ENCODE measurements at places on chromosomes 2 and 18.

- no peak for DNase-seq
Measured at GRCh38 chr2:71605781-71606241, 152.4 kb downstream of the DYSF start.

- DNase-seq, result no peak
Measured at GRCh38 chr2:8543060-8543382, 138.8 kb upstream of the ID2 start.

- peak; percentile 18 for DNase-seq
Measured at GRCh38 chr2:39494784-39495251, 57.7 kb upstream of the MAP4K3 start.

GRCh38 chr18:22700920-22701319 is 232.2 kb upstream of the RBBP8 start:
- no peak for DNase-seq

DNA sequence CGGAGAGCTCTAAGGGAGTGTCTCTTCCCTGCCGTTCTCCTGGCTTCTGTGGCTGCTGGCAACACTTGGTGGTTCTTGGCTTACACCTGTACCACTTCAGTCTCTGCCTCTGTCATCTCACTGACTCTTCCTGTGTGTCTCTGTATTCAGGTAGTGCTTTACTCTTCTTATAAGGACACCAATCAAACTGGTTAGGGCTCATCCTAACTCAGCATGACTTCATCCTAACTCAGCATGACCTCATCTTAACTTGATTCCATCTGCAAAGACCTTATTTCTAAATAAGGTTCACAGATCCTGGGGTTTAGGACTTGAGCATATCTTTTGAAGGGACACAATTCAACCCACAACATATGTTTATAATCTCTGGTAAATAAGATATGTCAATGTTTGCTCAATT is 51.6 kb upstream of the DSEL start:
- no peak for DNase-seq

DNA sequence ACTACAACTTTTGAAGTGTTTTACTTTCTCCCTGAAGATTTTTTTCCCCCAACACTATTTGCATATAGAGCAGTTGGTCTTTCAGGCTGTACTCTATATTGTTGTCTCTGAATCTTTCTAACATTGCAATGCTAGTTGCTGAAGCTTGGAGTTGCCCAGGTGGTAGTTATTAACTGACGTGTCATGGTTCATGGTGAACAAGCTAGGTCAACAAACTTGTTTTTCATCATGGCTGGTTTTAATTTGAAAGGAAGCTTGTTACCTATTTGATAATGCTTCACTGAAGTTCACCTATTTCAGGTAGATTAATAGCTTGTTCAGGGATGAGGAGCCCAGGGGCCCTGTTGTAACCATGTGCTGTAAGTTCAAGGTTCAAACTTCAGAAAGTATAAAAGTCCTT is 158.8 kb upstream of the ZEB2 start:
- DNase-seq, result no peak

DNA sequence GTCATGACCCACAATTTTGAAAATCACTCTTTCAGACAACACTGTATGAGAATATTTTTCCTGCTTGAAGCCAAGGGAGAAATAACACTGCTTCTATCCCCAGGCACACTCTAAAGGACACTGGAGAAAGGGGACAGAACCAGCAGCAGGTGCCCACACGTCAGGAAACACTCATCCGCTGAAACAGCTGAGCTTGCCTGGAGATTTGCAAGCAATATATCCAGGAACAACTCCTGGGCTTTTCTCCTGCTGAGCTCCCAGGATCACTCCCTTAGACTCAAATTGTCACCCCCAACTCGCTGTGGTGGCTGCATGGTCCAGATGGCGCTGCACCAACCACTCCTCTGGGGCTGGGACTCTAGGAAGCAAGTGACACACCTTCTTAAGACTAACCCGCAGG is 186.7 kb downstream of the ARL4C start:
- DNase-seq, result no peak

- DNase-seq, result no peak
Measured at GRCh38 chr2:172893111-172893510, 157.5 kb downstream of the RAPGEF4 start.

- DNase-seq, result no peak
Measured at GRCh38 chr18:24734058-24734457, 273.6 kb downstream of the HRH4 start.

DNA sequence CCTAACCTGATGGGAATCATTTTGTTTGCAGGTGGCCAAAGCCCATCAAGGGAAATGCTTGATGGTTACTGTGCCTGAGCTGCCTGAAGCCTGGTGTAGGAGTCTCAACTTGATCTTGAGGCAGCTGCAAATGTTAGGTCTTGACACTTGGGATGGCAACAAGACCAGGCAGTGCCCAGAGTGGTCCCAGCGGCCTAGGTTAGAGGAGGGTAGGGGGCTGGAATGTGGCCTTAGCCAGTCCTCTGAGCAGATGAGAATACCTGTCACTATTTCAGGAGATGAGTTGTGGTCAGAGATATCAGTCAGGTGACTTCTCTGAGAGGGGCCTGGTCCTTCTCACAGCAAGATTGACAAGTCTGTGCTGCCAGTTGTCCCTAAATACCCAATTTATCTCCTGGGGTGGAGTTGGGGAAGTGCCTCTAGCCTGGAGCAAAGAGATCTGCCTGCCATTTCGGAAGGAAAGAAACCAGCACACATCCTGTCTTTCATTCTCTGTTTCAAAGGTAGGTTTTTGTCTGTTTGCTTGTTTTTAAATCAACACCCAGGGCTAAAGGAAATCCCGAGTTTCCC is 13.4 kb downstream of the SPTBN1 start:
- no peak for DNase-seq

- DNase-seq, result no peak
Measured at GRCh38 chr2:201408931-201409330, 42.3 kb downstream of the TRAK2 start.

- DNase-seq, result no peak
Measured at GRCh38 chr2:238974081-238974480, 126.2 kb downstream of the TWIST2 start.

DNA sequence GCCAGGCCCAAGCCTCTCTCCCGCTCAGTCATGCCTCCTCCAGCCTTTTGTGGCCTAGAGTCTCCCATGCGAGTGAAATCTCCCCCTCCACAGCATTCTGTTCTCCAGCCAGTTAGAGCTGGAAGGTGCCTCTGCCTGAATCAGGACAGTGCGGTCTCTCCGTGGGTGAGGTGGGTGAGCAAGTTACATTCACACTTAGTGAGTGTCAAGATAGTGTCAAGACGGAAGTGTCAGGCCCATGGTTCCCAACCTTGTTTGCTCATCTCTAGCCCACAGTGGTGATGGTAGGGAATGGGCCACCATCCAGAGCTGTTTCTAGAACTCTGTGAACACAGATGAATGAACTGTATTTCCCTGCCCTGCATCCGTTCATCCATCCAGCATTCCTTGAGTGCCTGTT is 59.5 kb downstream of the LPIN1 start:
- no peak for DNase-seq

- no peak for DNase-seq
Measured at GRCh38 chr2:213627835-213628460, 343.7 kb downstream of the SPAG16 start.

DNA sequence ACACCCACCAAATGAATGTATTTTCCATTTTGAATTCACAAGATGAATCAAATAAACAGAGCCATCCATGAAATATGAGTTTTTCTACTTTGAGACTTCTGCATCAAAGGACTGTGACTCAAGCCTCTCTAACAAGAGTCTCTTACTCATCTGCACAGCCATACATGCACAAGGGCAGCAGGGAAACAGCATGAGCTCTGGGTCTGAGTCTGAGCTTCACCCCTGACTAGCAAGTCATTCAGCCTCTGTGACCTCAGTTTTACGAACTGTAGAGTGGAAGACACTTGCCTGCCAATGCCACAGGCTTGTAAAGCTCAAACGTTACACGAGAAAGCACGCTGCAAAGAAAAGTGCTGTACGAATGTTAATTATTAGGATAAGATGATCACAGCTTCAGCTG is 42.9 kb downstream of the MREG start:
- DNase-seq, result peak; percentile 39

DNA sequence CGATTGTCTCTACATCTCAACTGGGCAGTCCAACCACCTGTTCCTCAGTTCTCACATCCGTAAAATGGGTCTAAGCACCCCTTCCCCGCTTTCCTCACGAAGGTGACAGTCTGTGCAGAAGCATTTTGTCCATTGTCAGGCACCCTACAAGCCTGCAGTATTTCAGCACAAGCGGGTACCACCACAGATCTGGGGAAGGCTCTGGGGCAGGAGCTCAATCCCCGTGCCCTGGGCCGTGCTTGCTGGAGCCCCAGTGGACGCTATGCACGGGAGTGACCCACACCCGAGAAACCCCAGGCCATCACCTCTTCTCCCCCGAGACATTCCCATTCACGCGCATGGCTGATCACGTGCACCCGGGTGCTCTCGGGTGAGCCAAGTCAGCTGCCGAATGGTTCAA is 137.7 kb upstream of the PXDN start:
- no peak for DNase-seq

- peak; percentile 9 for DNase-seq
Measured at GRCh38 chr2:100140582-100140981, 1.8 kb downstream of the AFF3 start.

GRCh38 chr18:35172009-35172408 is 68.8 kb upstream of the ZNF397 start:
- no peak for DNase-seq

- no peak for DNase-seq
Measured at GRCh38 chr2:53448591-53448990, 319.0 kb upstream of the CHAC2 start.

DNA sequence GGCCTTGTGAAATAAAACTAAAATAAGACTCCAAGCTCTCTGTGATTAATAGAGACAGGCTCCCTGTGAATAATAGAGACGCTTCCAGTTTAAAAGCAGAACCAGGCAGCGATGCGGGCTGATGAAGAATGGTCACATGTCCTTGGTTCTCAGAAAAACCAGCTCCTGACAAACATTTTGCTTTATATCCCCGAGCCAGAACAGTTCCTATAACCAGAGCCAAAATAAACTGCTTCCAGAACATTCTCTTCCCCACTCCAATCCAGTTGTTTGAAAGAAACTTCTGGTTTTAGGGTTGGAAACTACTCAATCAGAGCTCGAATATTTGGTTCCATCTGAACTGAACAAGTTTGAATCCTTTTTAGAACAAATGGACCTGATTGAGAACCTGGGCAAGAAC is 213.7 kb downstream of the TSN start:
- no peak for DNase-seq

DNA sequence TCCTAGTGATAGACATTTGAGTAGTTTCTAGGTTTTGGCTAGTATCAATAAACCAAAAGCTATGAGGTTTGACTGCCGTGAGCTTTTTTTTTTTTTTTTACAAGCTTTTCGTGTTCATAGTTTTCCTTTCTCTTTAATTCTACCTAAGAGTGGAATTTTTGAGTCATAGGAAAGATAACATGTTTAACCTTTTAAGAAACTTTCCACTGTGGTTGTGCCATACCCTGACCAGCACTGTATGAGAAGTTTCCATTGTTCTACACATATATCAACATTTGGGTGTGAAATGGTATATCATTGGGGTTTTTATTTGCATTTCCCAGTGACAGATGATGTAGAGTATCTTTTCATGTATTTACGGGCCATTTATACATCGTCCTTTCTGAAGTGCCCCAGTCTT is 31.7 kb downstream of the UBE2F start:
- DNase-seq, result peak; percentile 67

DNA sequence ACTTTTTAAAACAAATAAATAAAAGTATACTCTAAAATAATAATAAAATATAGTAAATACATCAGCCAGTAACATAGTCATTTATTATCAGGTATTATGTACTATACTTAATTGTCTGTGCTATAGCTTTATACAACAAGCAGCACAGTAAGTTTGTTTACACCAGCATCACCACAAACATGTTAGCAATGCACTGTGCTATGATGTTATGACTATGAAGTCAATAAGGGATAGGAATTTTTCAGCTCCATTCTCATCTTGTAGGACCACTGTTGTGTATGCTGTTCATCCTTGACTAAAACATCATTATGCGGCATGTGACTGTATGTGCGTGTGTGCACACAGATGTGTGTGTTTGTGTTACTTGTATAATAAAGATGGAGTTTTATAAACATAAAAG is 137.5 kb downstream of the LYPD6B start:
- DNase-seq, result no peak

GRCh38 chr2:30046979-30047378 is 99.8 kb upstream of the YPEL5 start:
- DNase-seq, result no peak

GRCh38 chr2:64963719-64964118 is 25.5 kb upstream of the SLC1A4 start:
- DNase-seq, result no peak

- DNase-seq, result no peak
Measured at GRCh38 chr2:67083951-67084350, 313.2 kb upstream of the ETAA1 start.

GRCh38 chr2:41483226-41483625 is 564.6 kb upstream of the PKDCC start:
- no peak for DNase-seq

GRCh38 chr18:5720132-5720531 is 175.2 kb downstream of the TMEM200C start:
- DNase-seq, result no peak

DNA sequence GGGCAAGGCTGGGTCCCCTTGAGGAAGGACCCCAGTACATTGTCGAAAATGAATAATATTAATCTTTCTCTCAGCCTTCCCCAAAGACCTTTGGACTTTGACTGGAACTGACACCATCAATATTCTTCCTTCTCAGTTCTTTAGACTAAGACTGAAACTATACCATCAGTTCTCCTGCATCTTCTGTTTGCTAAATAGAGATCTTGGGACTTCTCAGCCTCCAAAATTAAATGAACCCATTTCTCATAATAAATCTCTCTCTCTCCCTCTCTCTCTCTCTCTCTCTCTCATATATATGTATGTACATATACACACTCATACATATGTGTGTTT is 39.7 kb upstream of the VRK2 start:
- DNase-seq, result no peak

GRCh38 chr2:65019010-65019409 is 29.8 kb downstream of the SLC1A4 start:
- DNase-seq, result no peak

DNA sequence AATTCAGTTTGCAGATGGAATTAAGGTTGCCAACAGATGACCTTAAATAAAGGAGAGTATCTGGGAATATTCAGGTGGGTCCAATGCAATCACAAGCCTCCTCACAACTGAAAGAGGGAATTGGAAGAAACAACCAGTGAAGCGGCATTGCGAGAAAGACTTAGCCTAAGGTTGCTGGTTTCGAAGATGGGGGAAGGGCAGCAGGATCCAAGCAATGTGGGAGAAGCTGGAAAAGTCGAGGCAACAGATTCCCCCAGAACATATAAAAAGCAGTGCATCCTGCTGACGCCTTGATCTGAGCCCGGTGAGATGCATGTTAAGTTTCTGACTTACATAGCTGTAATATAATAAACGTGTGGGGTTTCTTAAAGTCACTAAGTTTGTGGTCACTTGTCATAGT is 162.5 kb downstream of the NDUFA10 start:
- no peak for DNase-seq

DNA sequence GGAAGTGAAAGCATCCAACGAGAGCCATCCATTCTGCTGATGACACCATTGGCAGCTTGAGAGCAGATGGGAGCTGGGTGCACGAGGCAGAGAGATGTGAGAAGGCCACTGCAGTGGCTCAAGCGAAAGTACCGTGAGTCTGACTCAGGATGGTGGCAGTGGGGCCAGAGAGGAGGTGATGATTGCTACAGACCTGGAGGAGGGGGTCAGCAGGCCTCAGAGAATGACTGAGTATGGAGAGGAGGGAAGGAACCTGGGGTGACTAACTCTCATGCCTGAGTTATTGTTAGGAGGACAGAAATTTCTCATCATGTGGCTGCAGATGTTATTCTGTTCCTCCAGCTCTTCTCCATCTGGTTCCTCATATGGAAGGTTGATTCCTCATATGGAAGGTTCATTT is 8.8 kb upstream of the ZBTB7C start:
- no peak for DNase-seq

- DNase-seq, result no peak
Measured at GRCh38 chr2:240956171-240956934, 42.1 kb upstream of the SNED1 start.

All from activated CD4-positive, alpha-beta T cell treated with anti-CD3 and anti-CD28 coated beads, Interleukin-2, Interleukin-6, amounts not matched to agents 100 ng/mL and 50 ng/mL, durations not matched to agents 16 hours and 8 hours (primary cell).